T-helper 2 cell treated with Interferon-gamma antibody and Interleukin-4, amounts not matched to agents 5 μg/mL and 100 μg/mL, for 36 hours (primary cell): ENCODE measurements at places on chromosomes 6 and 20.

- DNase-seq: no peak
Measured at GRCh38 chr6:159716247-159717096, 10.8 kb upstream of the WTAP start.

DNA sequence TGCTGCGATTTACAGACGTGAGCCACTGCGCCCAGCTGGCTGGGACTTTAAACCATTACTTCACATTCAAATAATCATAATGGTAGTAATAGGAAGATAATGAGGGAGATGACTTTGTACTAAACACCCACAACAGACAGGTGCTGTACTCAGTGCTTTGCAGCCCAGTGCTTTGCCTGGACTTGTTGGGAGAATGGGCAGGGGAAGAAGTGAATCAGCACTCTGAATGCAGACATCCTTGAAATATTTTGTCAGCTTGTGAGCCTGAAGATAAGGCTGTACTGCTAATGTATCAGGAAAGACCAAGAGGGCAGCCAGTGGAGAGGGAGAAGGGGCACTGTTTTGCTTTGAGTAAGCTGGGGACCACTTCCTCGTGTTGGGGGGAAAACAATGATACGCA lies 17.4 kb downstream of the NKX2-2 start:
- no peak for DNase-seq

DNA sequence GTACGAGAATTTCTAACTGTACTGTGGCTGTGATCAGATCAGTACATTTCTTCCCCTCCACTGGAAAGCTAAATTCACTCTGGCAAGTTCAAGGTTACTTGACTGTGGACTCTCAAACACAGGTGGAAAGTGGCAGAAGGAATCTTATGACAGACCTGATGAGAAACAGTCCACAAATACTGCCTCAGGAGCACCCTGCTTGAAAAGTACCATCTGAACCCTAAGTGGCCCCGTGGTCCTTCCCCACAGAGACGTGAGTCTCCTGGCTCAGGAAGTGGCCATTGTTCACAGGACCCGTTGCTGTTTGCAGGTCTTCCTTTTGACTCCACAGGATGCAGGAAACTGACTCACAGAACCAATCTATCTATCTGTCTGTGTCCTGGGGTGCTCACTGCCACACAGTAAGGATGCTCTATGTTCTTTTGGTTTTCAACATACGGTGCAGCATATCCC lies 47.5 kb upstream of the NHSL1 start:
- DNase-seq: peak; percentile 29

GRCh38 chr6:29908341-29908662 lies 34.0 kb upstream of the HLA-A start:
- no peak for DNase-seq

DNA sequence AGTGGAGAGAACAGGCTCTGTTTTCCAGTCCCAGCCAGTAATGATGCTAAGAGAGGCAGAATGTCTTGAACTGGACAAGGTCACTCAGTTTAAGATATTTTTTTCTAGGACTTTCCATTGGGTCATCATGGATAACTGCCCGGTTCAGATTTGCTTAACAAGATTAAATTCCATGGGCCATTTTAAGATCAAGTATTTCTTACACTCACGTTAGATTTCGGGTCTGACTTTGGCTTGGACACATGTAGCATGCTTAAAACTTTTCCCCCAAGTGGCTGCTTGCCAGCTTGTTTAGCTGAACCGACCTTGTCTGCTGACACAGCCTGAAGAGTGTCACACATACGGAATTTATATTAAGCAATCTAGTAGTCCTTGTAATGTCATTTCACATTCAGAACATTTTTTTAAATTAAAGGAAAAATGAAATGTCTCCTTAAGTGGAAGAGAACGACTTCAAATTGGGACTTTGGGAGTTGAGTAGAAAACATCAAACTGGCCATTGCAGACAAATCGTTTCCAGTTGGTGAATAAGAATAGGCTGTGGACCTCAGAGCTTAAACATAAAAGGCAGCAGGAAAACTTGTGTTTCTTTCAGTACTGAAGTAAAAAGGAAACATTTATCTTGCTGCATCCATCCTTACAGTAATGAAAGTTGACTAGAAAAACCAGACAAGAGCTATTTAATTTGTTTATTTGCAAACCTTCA lies 29.0 kb downstream of the ARMC2 start:
- no peak for DNase-seq

DNA sequence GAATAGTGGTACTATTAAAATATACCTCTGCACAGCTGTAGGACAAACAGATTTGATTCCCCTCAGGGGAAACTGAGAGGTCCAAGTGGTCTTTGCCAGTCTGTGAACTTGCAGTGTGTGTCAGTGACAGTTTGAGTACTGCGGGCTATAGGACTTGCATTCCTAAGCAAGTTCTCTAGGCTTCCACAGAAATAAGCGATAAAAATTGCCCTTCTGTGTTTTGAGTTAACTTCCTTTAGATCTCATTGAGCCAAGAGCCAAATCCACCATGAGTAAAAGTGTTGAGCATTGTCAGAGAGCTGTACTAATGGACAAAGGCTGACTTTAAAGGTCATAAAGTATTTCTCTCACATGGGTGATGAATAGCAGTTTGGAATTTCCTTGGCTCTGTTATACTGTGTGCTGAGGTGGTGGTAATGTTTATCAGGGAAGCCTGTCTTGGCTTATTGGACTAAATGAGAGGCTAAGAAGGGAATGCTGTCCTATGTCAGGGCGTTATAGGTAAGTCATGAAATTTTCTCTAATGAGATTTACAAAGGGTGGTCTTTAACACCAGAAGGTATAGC lies 122.6 kb upstream of the MAP3K7 start:
- no peak for DNase-seq

DNA sequence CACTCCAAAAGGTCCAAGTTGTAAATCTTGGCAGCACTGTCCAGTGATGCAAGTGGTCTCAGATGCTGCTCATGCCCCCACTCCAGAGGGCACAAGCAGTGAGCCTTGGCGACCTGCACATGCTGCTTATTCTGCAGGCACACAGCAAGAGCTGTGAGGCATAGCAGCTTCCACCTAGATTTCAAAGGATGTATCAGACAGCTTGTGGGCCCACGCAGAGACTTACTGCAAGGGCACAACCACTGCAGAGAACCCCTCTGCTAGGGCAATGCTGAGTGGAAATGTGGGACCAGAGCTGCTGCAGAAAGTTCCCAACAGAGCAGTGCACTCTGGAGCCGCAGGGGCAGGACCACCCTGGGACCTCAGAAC lies 26.4 kb downstream of the SDHAF4 start:
- DNase-seq: no peak

- DNase-seq: no peak
Measured at GRCh38 chr20:50728981-50729874, 2.2 kb upstream of the PARD6B start.

- no peak for DNase-seq
Measured at GRCh38 chr6:53796791-53797190, 2.0 kb downstream of the LRRC1 start.

DNA sequence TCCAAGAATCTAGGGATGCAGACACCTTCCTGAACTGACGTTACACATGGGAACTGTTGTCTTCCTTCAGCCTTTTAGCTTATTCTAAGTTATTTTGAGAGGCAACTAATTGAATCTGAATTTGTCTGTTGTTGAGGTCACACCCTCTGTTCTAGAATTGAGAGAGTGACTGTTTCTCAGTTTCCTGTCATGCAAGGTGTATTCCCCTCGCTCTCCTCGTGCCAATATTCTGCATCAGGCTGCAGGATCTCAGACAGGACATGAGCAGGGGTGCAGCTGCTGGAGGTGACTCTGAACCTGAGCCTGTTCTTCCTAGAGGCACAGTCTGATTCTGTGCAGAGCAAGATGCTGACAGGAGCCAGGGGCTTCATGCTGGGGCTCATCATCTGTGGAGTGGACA lies 52.5 kb downstream of the HLA-DPB1 start:
- DNase-seq: peak; percentile 17

DNA sequence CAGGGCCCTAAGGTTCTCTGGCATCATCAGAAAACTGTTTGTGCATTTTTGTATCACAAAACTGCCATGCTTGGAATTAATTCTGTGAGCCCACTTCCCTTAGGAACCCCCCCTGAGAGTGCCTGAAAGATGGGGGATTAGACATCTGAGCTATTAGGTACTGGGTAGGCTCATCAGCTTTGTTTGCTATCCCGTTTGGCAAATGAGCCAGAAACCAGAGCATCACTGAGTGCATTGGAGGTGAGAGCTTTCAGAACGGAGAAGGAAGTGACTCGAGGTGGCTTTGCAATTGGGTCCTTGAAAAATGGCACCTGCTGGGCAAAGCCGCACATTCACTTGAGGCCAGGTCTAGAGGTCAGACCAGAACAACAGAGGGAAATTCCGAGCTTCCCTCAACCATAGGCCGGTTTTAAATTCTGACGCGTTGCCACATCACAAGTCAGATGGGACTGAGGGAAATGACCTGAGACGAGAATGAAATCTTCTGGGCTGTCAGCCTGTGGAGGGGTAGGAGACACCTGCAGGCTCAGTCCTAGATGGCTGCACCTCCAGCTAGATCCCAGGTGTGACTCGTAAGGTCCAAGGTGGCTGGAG lies 8.4 kb upstream of the GLP1R start:
- DNase-seq: no peak

GRCh38 chr6:1327630-1328029 lies 15.7 kb downstream of the FOXQ1 start:
- DNase-seq: no peak

DNA sequence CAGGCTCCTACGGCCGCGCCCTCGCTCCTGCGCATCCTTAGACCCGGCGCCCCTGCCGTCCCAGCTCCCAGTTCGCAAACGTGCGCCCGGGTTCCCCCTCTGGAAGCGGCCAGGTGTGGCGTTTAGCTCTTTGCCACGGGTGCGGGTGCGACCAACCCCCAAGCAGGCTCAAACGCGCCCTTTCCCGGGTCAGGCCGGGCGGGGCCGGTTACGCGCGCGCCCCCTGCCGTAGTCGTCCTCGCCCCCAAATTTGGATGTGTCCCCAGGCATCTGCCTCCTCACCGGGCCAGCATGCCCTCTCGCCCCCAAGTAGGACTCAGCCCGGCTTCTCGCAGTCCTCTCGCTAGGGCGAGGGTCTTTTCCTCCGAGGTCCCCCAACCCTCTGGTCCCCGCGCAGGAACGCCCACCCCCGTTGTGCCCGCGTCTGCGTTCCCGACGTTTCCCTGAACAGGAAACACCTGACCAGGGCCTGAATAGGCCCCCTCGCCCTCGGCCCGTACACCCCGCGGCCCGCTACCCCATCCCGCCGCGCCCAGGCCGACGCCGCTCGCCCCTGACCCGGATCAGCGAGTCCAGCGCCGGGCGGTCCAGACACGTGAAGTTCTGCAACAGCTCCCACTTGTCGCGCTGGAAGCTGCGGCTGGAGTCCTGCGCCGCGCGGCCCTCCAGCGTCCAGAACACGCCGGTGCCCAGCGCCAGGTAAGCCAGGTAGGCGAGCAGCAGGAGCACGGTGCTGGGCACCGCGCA lies 520 bp downstream of the KCNK17 start:
- no peak for DNase-seq

DNA sequence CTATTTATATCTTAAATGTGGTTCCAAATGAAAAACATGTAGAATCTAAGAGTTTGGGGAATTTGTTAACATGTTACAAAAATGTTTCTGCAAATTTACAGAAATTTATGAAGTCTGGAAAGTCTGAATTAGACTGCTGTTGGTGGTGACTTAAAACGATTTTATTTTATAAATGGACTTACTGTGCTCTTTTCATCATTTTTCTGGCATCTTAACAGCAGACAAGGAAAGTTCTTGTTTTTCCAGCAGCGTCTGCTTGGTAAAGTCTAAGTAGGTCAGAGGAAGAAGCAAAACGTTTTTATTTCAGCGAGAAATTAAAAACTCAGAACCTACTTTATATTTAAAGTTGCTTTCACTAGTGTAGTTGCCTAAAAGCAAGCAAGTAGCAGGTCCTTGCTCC lies 48.6 kb upstream of the COL9A1 start:
- no peak for DNase-seq

GRCh38 chr6:35970181-35970580 lies 49.3 kb upstream of the SRPK1 start:
- DNase-seq: no peak

GRCh38 chr6:162026031-162026430 lies 701.5 kb downstream of the PRKN start:
- no peak for DNase-seq

GRCh38 chr6:57435475-57436160 lies 118.2 kb downstream of the PRIM2 start:
- DNase-seq: no peak

DNA sequence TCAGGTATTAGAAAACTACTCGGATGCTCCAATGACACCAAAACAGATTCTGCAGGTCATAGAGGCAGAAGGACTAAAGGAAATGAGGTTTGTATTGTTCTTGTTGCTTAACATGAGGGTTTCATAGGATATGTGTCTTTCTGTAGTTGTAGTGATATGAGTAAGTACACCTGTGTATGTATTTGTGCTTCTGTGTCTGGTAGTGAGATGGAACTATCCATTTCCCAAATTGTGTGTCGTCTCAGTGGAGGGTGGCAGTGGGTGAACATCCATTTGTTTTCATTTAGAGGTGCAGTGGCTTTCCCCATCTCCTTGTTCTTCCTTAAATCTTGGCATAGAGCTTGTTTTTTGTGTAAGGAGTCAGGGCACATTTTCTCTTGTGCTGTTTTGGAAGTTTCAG lies 8.2 kb downstream of the ASXL1 start:
- no peak for DNase-seq

DNA sequence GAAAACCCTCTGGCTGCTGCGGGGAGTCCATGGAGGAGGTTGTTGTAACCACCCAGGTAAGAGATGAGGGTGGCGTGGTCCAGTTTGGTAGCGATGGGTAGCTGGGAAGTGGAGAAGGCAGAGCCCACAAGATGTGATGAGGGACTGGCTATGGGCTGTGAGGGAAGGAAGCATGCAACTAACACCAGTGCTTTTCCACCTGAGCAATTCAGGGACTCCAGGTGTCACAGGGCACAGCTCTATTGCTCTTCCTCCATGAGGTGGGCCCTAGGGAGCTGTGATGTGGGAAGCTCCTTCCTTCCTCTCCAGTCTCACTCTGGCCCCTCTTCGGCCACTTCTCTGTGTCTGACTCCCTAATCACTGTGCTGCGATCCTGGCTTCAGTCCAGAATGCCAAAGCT lies 32.4 kb upstream of the TGM6 start:
- DNase-seq: no peak

DNA sequence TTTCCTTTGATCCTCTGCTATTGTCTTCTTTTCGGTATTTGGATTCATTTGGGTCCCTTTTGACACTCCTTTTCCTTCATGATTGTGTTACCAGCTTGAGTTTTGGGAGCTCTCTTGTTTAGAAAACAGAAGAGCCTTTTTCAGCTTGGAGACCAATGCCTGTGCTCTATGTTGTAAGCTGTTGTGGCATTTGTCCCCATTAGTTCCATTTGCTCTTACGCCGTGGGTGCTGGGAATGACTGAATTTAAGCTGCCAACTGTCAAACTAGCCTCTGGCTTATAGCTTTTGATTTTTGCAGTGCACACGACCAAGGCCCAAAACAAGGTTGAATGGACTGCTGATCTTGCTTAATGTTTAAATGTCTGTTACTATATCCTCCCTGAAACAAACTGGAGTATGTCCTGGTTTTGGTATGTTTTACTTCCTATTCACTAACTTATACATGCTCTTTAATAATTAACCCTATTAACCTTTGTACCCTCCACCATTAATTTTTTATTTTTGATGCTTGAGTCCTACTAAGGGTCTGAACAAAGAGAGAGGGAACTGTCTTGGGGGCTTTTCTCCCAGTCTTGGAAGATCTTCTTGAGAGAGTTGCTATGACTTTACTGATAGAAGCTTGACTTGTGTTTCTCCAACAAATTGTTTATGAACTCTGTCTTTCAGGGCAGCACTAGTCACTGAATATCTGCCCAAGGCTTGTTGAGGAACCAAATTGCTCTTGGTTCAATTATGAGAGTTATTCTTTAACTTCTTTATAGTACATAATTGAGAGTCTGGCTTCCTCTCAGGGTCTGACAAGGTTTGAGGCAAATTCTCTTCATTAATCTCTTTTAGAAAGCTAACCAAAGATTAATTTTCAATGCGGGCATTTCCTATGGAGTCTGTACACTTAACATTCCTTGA lies 100.3 kb upstream of the SIRPG start:
- DNase-seq: no peak
